H9 (cell line): ENCODE measurements at places on chromosomes 1 and 21.

GRCh38 chr1:160670701-160671100, 23.9 kb upstream of the SLAMF1 start:
- DNase-seq: no peak

GRCh38 chr1:201887116-201887866, 1.4 kb upstream of the SHISA4 start:
- DNase-seq: no peak

DNA sequence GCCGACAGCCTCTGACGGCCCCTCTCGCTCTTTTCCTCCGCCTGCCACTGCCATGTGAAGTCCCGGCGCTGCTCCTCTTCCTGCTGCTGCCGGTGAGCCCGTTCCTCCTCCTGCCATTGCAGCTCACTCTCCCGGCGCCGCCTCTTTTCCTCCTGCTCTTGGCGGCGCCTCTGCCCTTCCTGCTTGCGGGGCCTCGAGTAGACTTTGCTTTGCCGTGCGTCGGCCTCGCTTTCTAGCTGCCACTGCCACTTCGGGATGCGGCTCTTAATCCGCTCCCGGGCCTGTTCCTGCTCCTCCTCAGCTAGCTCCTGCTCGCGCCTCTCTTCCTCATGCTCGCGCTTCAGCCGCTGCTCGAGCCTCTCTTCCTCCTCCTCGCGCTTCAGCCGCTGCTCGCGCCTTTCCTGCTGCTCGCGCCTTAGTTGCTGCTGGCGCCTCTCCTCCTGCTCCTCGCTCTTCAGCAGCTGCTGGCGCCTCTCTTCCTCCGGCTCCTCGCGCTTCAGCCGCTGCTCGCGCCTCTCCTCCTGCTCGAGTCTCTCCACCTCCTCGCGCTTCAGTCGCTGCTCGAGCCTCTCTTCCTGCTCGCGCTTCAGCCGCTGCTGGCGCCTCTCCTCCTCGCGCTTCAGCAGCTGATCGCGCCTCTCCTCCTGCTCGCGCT, 4.3 kb downstream of the TCHH start:
- peak; percentile 70 for DNase-seq

GRCh38 chr1:89051300-89051954, 13.6 kb downstream of the GBP1 start:
- DNase-seq: no peak

DNA sequence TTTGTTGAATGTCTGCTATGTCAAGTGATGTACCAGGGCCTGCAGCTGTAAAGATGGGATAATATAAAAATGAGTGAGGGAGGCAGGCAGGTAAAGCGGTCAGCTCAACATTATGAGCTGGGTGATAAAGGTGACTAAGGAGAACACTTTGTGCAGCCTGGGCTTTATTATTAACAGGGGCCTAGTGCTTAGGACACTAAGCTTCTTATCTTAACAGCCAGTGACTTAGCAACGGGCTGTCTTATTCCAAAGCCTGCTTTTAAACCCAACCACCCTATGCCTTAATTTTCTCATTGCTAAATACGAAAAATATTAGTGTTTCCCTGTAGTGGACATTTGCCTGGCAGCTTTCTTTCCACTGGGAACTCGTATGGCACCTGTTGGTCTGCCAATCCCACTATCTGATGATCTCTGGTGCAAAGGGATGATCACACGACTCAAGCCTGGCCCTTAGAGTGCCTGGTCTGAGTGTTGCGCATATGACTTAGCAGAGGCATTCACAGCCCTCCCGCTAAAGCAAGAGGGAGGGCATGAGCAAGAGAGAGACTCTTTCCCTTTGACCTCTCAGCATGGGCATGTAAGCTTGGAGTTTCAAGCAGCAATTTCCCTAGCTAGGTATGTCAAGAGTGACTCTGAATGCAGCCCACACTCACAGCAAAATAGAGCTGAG, 98.6 kb upstream of the PAPPA2 start:
- DNase-seq: peak; percentile 31

GRCh38 chr1:52502789-52503188, 50.1 kb downstream of the TUT4 start:
- DNase-seq: no peak

- no peak for DNase-seq
These were observed 132.0 kb upstream of the ZBTB40 start for GRCh38 chr1:22319608-22320007.

- DNase-seq: no peak
These were observed 40.2 kb downstream of the TBCE start for GRCh38 chr1:235407419-235407818.

DNA sequence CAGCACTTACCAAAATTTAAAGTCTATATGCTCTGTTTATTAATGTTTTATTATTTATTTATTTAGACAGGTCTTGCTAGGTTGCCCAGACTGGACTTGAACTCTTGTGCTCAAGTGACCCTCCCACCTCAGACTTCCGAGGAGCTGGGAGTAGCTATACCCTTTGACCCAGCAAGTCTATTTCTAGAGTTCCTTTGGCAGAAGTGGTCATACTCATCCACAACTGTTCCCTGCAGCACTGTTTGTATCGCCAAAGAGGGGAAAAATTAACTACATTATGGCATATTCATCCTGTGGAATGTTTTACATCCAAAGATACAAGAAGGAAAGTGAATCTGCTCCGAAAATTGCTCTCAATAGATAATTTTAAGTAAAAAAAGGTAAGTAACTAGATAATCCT, 28.5 kb downstream of the CACNA1S start:
- no peak for DNase-seq

DNA sequence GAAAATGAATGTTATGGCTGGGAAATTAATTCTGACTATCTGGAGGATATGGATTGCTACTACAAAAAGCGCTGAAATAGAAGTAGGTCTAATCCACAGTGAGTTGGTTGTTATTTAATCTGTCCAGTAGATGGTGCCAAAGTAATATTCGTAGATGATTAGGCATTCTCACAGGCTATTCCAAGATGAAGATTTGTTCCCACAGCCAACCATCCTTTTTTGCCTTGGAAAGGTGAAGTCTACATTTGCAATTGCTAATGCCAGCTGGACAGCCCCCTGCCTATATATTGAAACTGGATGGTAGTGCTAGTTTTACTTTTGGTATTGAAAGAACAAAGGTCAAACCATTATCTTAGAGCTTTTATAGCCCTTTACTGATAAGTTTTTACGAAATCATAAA, 43.8 kb downstream of the RBM11 start:
- DNase-seq: no peak

GRCh38 chr1:202807451-202807925, 733 bp downstream of the KDM5B start:
- no peak for DNase-seq

- DNase-seq: peak; percentile 92
These were observed at the start of gene IQGAP3 for GRCh38 chr1:156571919-156572662. IQGAP3 (minus strand) TSS chr1:156572565; CDS start chr1:156572529, 36 bp downstream.

DNA sequence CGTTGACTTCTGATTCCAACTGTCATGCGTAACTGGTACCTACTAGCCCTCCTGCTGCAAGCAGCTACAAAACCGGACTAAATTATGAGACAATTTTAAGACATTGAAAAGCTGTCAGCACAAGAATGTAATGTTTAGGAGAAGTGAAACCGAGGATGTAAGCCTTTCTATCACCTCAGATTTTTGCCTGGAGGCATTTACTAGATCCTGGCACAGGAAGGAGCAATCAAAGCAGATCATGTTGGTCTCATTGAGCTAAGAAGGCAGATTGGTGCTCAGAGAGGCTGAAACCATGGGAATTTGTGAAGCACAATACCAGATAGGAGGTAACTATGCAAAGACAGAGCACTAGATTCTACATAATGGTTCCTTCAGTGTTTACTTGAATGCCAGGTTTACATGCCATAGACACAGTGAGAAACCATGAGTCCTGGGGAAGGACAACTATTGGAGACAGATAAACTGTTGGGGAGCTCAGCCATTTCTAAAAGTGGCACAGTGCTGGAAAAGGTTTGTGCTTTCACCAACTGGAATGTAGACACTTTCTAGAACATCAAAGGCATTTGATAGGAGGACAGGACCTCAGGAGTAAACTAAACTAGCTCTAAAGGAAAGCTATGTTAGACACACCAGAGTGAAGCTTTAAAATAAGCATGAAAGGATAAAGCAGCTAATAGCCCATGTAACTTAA, 179.4 kb downstream of the LYPLAL1 start:
- DNase-seq: no peak

DNA sequence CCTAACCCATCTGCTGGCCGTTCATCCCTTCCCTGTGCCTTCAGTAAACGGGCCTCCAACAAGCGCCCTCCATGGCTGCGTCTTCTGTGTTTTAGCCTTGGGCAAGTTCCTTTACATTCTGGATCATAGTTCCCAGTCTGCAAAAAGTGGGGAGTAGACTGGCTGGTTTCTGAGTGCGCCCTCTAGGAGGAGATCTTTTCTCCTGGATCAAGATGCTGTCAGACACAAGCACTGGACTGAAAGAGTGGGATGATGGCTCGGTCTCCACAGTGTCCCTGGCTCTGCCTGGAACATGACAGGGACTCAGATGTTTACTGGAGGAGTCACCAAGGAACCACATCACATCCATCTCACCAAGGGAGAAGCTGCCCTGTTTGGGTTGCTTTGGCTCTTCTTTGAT, 88.8 kb downstream of the PRDM2 start:
- no peak for DNase-seq

DNA sequence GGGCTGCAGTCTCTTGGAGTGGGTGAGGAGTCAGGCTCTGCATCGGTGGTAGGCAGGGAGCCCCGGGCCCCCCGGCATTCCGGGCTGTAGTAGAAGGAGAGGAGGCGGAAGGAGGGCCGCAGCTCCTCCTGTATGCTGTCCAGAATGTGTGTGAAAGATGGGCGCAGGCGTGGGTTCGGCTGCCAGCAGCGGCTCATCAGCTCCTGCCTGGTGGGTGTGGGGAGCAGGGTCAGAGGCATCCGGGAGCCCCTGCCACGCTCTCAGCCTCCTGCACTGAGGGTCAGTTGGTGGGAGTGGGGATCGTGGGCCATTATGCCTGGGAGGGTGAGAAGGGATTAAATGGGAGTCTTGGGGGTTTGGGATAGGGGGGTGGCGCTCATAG, 18.0 kb downstream of the INSRR start:
- no peak for DNase-seq

DNA sequence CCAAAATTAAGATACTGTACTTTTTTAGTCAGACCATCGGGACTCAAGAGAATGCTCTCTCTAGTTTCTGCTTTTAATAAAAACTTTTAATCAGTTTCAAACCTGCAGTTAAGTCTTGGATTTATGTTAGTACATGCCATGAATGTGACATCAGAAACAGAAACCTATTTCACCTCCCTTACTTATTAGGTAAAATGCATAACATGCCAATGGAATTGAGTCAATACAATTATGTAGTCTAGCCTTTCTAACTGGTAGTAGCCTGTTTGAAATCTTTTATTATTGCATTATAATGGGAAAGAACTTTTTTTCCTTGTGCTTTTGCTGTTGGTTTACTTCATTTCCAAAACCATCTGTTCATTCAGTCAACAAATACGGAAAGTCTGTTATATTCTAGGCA, 4.8 kb downstream of the PHACTR4 start:
- DNase-seq: no peak

DNA sequence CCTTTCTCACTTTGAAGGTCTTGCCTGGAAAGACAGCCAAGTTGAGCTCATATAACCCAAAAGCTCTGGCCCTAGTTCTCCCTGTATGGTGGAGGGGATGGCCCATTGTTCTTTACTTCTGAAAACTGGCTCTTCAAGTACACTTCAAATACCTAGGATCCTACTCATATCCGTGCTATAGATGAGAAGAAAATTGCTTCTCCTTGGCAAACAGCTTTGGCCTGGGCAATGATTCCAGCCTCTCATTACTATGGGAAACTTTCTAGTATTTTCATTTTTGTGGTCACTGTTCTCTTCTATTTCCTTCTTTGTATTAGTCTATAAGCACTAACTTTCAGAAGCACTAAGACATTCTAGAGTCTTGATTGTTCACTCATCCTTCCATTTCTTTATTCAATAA, 53.7 kb downstream of the ZNF697 start:
- no peak for DNase-seq

- DNase-seq: no peak
These were observed 691 bp upstream of the MPZL1 start for GRCh38 chr1:167720965-167721616.

DNA sequence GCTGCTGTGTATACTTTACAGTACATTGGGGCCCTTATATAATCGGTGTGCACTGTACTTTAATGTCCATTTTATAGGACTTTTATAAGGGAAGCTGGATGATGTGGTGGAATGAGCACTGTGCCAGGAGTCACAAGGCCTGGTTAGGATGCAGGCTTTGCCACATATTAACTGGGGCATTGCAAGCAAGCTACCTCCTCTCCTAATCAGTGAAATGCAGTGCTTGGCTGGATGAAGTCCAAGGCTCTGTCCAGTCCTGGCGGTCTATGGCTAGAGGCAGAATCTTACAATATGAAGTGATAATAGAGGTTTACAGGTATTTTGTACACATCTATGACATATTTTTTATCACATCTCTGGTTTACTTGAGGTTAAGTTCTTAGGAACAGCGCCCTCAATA, 1.7 kb upstream of the PKP1 start:
- DNase-seq: no peak

DNA sequence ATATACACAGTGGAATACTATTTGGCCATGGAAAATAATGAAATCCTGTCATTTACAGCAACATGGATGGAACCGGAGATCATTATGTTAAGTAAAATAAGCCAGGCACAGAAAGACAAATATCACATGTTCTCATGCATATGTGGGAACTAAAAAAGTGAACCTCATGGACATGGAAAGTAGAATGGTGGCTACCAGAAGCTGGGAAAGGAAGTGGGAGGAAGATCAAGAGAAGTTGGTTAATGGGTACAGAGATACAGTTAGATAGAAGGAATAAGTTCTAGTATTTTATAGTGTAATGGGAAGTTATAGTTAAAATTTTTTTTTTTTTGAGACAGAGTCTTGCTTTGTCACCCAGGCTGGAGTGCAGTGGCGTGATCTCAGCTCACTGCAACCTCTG, 34.8 kb upstream of the CREG1 start:
- DNase-seq: no peak

- DNase-seq: no peak
These were observed 101.1 kb upstream of the ERRFI1 start for GRCh38 chr1:8127171-8127641.

DNA sequence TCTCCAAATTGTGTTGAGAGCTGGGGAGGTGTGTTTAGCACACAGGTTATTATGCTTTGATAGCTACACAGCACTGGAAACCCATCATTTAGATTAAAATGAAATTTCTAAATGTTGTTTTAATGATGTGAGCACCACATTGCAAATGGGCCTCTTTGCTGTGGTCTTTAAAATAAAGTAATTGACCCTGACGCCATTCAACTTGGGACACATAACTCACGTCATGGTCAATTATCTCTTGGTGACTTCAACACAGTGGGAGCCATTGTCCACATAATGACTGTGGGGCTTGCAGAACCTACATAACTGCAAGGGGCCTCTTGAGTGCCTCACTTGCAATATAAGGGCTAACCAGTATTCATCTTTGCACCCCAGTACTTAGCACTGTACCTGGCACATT, 280.4 kb downstream of the HLX start:
- no peak for DNase-seq

DNA sequence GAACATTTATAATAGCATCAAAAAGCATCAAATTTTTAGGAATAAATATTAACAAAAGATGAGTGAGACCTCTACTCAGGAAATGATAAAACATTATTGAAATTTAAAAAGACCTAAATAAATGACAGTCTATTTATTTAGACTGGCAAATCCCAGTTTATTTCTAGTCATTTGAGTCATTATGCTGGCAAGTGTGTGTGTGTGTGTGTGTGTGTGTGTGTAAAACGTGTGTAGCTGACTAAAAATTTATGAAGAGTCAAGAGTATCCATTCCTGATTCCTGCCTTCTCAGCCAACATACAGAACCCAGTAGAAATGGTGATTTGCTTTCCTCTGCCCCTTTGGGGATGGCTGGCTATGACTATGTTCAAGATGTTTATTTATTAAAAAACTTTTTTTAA, 46.2 kb downstream of the OSBPL9 start:
- no peak for DNase-seq
